ENCODE measurements at places on chromosomes 1 and 21.

DNA sequence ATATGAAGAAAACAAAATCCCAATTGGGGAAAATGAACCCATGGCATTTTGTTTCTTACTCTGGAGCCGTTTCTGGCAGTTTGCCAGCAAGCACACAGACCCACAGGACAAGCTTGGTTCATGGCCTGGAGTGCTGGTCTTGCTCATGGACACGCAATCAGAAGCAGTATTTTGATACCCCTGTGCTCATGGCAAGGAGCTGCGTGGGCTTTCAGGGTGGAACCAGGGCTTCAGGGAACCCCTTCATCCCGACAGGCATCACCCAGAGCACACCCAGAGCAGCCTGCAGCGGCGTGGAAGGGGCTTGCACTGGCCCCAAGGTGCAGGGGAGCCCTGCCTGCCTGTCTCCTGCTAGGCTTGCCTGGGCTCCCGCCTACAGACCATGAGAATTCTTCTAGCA is 45.4 kb upstream of the PCBP3 start:
- DNase-seq, result no peak

- DNase-seq, result no peak
Measured at GRCh38 chr1:51488372-51489050, 30.6 kb downstream of the EPS15 start.

DNA sequence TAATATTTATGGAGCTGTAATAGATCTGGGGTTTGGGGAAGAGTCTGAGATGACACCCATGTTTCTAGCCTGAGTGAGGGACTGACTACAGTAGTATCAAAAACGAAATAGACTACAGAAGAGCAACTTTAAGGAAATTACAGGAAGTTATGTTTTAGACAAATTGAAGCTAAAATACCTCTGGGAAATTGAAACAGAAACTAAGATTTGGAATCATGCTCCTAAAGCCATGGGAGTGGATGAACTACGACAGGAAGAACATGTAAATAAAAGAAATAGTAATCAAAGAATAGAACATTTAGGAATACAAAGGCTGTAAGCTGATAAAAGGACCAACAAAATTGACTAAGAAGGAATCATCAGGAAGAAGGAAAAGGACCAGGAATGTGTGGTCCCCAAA is 68.9 kb downstream of the KIAA0319L start:
- no peak for DNase-seq

GRCh38 chr1:70220015-70220414 is 1.2 kb upstream of the SRSF11 start:
- no peak for DNase-seq

DNA sequence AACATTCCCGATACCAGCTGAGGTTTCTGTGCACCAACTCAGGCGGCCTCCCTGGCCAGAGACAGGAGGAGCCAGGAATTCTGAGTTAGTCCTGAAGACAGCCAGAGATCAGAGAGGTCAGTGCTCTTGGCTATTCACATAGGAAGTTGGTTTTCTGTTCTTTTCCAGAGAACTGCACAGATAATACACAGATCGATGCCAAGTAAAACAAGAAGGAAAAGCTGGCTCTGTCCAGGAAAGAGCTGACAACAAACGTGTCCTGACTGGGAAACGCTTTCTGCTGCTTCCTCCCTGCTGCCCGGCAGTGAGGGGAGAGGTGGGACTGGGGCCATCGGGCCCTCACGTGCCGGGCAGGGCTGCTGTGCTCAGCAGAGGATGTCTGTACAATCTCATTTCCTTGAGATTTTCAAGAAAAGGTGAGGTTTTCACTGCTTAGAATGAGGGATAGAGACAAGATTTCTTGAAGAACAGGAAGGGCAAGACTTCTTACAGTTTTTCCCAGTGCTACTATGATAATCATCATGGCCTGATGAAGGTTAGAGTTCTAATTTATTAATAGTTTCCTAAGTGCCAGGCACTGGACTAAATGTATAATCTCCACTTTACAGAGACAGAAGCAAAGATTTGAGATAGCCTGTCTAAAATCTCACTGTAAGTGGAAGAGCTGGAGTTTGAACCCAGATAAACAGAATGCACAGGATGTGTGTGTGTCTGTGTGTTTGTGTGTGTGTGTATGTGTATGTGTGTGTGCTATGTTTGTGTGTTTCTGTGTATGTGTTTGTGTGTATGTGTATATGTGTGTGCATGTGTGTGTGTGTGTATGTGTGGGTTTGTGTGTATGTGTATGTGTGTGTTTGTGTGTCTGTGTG is 211.0 kb upstream of the RAB4A start:
- DNase-seq, result no peak

DNA sequence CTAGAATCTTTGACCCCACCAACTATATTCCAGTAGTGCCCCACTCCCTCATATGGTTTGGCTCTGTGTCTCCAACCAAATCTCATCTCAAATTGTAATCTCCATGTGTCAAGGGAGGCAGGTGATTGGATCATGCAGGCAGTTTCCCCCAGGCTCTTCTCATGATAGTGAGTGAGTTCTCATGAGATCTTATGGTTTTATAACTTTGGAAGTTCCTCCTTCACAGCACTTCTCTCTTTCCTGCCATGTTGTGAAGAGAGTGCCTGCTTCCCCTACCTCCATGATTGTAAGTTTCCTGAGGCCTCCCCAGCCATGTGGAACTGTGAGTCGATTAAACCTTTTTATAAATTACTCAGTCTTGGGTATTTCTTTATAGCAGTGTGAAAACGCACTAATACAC is 7.7 kb upstream of the SAMD13 start:
- no peak for DNase-seq

DNA sequence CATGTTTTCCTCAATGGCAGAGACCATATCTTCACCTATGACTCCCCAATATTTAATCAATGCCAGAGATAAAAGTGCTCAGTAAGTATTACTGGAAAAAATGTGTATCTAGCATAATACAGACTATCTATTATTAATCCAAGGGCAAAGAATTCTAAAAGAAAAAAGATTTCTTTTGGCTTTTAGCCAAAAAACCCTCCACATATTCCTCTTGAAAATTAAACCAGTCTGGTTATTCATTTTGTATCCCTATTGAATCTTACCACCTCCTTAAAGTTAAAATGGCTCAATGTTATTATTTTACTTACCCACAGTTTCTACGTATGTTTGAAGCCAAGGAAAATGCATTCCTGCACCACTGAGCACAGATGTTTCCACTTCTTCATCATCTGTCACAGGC is 1.6 kb downstream of the TAF1A start:
- no peak for DNase-seq

DNA sequence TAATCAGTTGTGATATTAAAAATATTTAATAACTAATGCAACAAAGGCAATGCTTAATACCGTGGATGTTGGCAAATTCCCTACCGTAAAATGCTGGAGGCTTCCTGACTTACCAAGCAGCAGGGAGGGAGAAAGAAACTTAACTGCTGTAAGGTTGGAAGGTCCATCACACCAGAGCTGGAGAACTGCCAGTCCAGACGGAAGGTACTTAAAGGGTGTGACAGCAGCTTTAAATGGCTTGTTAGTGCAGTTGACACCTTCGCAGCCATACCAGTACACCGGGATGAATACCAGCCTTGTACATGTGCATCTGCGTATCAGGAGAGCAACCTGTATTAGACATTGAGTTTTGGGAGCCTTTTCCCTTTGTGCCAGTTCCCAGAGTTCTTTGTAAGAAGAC is 269.5 kb upstream of the NCAM2 start:
- no peak for DNase-seq

- no peak for DNase-seq
Measured at GRCh38 chr1:174680101-174680500, 232.3 kb downstream of the GPR52 start.

- DNase-seq, result no peak
Measured at GRCh38 chr21:42582787-42583476, 69.3 kb downstream of the SLC37A1 start.

DNA sequence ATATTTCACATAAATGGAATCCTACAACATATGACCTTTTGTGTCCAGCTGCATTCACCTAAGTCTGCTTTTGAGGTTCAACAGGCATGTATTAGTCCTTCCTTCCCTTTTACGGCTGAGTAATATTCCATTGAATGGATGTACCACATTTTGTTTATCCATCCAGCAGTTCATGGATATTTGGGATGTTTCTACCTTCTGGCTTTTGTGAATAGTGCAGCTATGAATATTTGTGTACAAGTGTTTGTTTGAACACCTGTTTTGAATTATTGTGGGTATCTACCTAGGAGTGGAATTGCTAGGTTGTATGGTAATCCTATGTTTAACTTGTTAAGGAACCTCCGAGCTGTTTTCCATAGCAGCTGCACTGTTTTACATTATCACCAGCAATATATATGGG is 62.3 kb upstream of the DESI2 start:
- DNase-seq, result no peak

- DNase-seq, result no peak
Measured at GRCh38 chr1:165887877-165888551, 60.6 kb downstream of the UCK2 start.

- no peak for DNase-seq
Measured at GRCh38 chr1:153202006-153202405, 1.2 kb upstream of the LELP1 start.

- DNase-seq, result no peak
Measured at GRCh38 chr1:172246521-172247390, 173.7 kb upstream of the C1orf105 start.

- DNase-seq, result no peak
Measured at GRCh38 chr1:234840843-234841242, 230.9 kb upstream of the IRF2BP2 start.

- DNase-seq, result no peak
Measured at GRCh38 chr1:12634696-12635202, 9.1 kb upstream of the AADACL4 start.

GRCh38 chr1:58844176-58844575 is 60.3 kb upstream of the JUN start:
- no peak for DNase-seq

- DNase-seq, result no peak
Measured at GRCh38 chr1:42807056-42807668, 9.8 kb upstream of the ERMAP start.

Data from activated CD4-positive, CD25-positive, alpha-beta regulatory T cell (primary cell).